ENCODE measurements at places on chromosomes 11 and 22. TPM values are rescaled to one million over a fixed set of nuclear protein-coding genes. Genes with fewer than 3 reads are reported as not detected.

Gene C22orf31
- total RNA-seq: not detected

GRCh38 chr11:92504534-92504933 is 279.9 kb downstream of the FAT3 start:
- DNase-seq: no peak

DNA sequence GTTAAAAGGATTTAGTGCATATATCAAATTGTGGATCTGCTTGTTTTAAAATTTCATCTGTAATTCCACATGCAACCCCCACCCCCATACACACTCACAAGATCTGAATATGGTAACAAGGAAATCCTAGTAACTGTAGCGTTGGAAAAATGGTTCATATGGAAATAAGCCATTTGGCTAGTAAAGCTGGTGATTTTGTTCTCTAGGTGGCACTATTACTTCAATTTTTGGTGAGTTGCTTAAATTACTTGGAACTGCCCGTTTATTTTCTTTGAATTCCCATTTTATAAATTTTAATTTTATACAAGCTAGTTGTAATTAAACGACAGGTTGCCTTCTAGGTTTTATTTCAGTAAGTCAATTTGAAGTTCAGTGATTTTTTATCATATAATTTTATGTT is 5.3 kb downstream of the BDNF start:
- DNase-seq: peak; percentile 39

GRCh38 chr22:45254789-45255278 is 14.1 kb upstream of the KIAA0930 start:
- no peak for DNase-seq

Gene ESAM
- not detected for total RNA-seq

Measured in GM23338 (cell line).